ENCODE measurements at places on chromosomes 5 and 9.

- DNase-seq, result no peak
Measured at GRCh38 chr5:167565189-167565954, 726.1 kb upstream of the WWC1 start.

GRCh38 chr5:122091936-122092600, 14.0 kb upstream of the LOX start:
- DNase-seq, result no peak

DNA sequence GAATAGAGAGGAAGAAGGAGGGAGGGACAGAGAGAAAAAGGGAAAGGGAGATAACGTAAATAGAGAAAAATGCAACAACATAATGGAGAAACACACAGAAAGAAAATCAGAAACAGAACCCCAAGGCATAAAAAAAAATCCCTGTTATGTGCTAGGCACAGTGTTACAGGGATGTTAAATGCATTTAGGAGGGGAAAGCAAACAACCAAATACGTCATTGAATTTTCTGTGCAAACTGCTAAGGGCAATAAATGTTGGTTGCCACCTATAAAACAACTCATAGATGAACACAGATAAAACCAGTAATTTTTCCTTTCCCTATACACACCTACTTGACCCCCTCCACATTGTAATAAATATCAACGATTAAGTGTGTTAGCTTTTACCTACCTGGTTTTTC, 51.3 kb upstream of the ASTN2 start:
- no peak for DNase-seq

DNA sequence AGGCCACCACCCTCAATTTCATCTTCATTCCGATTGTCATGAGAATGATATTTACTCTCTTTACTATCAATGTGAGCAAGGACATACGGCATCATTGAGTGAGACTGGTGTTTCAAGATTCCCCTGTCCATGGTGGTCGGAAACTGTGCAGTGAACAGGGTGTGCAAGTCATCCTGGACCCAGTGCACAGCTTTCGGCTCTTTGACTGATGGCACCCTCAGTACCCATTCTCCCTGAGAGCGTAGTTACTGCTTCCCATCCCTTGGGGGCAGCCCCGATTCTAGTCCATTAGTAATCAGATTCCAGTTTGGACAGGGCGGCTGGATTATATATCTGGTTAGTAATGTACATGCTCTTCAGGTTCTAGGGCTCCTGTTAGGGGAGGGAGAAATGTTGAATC, 61.7 kb upstream of the SUB1 start:
- no peak for DNase-seq

- no peak for DNase-seq
Measured at GRCh38 chr9:136232969-136233368, 12.6 kb downstream of the QSOX2 start.

GRCh38 chr5:28809811-28810750, 1771.7 kb upstream of the CDH9 start:
- no peak for DNase-seq

DNA sequence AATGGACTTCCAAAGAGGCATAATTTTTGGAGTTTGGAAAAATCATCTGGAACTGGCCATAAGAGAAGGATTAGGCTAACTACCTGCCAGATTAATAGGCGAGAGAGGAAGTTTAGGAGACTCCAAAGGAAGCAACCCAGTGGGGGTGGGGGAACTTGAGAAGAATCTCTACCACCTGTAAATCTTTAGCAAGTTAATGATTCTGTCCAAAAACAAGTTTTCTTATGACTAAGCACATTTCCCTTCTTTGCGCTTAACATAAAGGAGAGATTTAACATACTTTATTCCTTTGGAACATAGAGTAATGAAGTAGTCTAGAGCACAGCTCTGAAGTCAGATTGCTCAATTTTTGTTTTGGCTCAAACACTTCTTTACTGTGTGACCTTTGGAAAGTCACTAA, 58.2 kb upstream of the PAPPA start:
- DNase-seq, result no peak

- DNase-seq, result no peak
Measured at GRCh38 chr9:27715651-27716050, 142.4 kb upstream of the C9orf72 start.

GRCh38 chr5:10607666-10608073, 43.8 kb downstream of the ANKRD33B start:
- peak; percentile 61 for DNase-seq

- peak; percentile 34 for DNase-seq
Measured at GRCh38 chr9:96674906-96675538, 19.9 kb upstream of the PRXL2C start.

- DNase-seq, result no peak
Measured at GRCh38 chr5:69046375-69046957, 47.3 kb upstream of the SLC30A5 start.

DNA sequence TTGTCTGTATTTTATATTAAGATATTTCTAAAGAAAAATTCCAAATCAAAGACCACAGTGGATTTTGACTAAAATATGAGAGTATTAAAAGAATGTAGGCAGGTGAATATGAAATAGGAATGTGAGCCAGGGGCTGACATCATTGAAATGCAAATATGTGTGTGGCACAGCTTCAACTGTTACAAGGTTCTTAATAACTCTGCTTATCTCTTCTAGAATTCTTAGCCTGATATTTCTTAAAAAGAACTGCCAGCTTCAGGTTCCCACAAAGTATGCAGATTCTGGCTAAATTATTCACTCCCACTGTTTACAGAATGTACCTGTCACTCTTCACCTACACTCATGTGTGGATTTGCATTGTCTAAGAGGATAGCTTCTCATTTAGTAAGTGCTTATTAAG, 274.4 kb downstream of the DIRAS2 start:
- no peak for DNase-seq

GRCh38 chr9:132235894-132236661, 74.2 kb downstream of the NTNG2 start:
- peak; percentile 35 for DNase-seq

DNA sequence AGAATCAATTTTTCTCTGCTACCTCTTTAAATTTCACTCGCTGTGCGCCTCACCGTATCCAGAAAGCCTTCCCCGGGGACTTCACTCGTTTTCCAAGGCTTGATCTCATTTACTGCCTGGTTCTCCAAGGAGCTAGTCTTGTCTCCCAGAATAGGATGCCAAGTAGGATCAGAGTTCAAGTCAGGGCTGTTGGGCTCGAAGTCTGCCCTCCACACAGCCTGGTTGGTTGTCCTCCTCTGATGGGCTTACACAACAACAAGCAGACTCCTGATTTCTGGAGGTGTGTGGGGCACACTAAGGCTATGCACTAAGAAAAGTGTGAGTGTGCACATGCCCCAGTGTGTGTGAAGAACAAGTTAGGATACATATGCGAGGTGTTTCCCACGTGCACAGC, 14.0 kb upstream of the TNIP1 start:
- peak; percentile 35 for DNase-seq

DNA sequence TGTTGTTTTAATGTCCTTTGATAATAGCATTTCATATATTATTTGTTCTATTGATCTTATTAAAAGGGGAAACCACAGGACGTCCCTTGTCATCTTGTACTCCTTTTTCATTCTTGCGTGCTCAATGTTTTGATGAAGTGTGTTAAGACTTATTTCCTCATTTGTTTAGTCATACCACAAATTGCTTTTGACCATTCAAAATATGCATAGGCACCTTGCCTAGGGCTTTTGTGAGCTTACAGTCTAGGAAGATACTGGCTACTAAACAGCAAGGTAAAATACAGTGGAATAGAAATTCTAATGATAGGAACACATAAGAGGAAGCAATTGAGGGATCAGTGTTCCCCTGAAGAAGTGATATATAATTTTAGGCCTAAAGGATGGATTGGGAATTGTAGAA, 190.3 kb downstream of the WDR70 start:
- DNase-seq, result no peak

GRCh38 chr5:7873216-7873615, 4.3 kb downstream of the MTRR start:
- no peak for DNase-seq

DNA sequence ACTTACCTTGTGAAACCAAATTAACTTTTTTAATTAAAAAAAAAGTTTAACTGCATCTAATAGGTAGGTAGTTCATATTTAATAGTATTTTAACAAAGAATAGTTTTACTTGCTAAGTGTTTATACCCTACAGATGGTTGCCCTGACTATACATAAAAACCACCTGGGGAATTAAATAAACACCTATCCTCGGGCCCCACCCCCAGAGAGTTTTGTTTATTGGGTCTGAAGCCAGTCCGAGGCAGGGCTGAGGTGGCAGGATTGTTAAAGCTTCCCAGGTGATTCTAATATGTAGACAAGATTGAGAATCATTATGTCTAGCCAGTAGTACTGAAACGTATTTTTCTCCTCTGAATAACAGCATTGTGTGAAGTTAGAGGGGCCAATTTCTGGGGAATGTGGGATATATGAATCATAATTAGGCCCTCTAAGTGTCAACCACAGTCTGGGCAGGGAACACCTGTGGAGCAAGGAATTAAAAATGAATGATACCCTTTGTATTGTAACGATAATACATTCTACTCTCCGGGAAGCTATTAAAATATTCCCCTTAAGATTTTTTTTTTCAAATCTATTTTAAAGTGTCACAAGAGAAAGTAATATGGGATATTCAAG, 5.6 kb upstream of the PAM start:
- DNase-seq, result no peak

DNA sequence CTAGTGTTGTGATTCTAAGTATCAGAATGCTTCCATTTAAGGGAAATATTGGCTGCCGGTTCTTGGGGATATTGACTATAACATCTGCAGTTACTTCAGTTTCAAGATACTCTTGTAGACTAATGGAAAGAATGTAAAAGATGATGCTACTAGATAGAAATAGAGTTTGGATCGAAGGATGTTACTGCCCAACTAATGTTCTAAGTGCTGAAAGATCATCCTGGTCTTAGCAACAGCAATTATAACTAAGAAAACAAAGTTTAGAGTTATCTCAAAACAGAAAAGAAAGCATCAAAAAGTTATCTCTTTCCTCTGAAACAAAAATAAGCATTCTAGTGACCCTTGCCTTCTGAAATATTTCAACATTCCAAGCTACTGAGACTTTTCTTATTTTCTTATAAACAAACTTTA, 49.9 kb downstream of the ITGA1 start:
- DNase-seq, result peak; percentile 33

GRCh38 chr9:36903541-36904435, 130.3 kb downstream of the PAX5 start:
- DNase-seq, result peak; percentile 12

DNA sequence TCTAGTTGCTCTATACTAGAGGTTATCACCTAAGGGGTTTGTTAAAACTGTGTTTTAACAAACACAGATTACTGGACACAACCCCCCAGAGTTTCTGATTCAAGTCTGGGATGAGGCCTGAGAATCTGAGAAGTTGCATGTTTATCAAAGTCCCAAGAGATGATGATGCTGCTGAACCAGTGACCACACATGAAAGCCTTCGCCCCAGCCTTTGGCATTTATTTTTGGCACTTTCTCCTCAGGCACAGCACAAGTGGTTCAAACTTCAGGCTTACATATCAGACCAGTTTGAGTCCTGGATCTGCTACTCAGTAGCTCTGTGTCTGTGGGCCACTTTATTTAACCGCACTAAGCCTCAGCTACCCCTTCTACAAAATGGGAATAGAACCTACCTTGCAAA, 407.2 kb upstream of the PIK3R1 start:
- no peak for DNase-seq

DNA sequence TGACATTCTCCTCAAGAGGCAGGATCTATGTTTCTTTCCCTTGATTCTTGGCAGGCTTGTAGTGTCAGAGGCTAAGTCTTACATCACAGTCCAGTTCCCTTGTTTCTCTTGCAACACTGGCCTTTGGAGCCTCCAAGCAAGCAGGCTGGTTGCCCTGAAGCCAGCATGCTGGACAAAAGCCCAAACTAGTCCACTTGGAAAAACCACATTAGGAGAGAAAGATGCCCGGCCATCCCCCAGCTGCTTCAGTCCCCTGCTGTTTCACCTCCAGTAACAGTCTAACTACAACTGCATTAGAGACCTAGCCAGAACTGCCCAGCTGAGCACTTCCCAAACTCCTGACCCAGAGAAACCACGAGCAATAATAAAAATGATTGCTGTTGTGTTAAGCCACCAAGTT, 87.6 kb downstream of the ADAMTS6 start:
- DNase-seq, result peak; percentile 91

- DNase-seq, result peak; percentile 21
Measured at GRCh38 chr5:3320317-3320875, 275.2 kb upstream of the IRX1 start.

- DNase-seq, result no peak
Measured at GRCh38 chr5:134877159-134877558, 3.0 kb downstream of the TXNDC15 start.

GRCh38 chr9:19186232-19186631, 44.3 kb upstream of the DENND4C start:
- no peak for DNase-seq

DNA sequence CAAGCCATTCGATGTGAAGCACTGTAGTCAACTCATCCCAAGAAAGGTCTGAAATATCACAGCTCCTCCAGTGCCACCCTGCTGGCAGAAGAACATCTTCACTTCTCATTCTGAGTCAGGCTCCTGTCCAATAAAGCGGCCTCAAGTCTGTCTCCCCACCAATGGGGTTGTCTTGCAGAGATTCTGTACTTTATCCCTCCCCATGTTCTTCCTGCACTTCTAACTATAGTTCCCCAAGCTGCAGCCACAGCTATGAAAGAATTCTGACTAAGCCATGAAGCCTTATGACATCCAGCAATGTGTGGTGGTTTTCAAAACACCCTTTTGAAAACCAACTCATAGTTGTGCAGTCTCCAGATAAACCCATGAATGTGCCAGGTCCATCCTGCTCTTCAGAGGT, 6.8 kb downstream of the MACROH2A1 start:
- DNase-seq, result no peak

- no peak for DNase-seq
Measured at GRCh38 chr5:173735184-173735583, 118.7 kb upstream of the BOD1 start.

GRCh38 chr9:3804103-3804502, 278.3 kb upstream of the RFX3 start:
- no peak for DNase-seq

All from fibroblast of the conjunctiva (primary cell).